ENCODE measurements at places on chromosomes 2 and 18.

DNA sequence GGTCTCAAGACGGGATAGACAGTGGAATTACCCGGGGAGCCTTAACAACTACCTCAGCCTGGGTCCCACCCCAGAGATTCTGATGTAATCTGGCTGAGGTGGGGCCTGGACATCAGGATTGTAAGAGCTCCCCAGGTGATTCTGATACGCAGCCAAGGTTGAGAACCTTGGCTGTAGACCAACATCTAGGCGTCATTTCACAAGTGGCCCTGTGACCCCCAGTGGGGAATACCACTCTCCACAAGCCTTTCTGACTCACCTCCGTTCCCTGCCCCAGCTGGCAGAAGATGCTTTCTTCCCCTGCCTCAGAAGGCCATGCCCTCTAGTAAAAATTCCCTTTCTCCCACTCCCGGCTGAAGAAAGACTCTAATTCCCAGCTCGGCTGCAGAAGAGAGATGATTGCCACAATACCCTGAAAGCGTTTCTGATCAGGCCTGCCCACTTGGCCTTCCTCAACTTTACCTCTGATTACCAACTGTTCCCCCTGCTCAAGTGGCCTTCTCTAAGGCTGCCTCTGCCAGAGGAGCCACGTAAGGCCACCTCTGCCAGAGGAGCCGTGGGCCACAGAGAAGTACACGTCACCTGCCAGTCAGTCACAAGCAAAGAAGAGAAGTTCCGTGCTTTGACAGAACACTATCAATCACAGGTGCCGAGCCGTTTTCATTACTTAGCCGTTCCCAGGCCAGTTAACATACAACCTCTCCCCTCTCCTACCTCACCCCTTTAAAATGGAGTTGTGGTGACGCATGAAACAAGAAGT is 116.8 kb upstream of the PKDCC start:
- DNase-seq, result no peak

DNA sequence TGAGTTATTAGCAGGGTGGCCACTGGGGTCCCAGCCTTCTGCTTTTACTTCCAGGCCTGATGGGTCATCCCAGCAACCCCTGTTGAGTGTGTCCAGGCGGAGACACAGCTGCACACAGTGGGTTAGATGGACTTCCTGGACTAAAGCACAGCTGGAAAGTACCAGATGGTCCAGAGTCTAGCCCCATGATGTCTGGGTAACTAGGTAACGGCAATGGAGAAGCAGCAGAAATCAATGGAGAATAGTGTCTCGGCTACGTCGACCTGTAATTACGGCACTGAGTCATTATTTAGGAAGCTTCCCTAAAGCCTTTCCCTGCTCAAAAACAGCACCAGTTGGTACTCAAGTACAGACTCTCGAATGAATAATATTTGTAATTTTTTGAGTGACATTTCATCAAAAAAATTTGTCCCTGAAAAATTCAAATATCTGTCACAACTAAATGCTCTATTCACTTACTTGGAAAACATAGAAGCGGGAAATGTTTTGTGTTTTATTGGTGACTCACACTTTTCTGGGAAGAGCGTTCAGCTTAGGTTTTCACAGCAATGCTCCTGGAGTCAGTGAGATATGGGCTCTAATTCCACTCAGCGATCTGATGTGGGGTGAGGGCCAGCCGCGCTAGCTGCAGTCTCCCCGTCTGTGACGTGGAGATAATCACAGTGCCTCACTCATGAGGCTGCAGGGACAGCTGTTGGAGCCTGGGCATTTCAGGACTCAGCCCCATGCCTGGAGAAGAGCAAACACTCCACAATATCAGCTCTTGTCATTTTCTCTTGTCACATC is 16.2 kb upstream of the ARL4C start:
- no peak for DNase-seq

DNA sequence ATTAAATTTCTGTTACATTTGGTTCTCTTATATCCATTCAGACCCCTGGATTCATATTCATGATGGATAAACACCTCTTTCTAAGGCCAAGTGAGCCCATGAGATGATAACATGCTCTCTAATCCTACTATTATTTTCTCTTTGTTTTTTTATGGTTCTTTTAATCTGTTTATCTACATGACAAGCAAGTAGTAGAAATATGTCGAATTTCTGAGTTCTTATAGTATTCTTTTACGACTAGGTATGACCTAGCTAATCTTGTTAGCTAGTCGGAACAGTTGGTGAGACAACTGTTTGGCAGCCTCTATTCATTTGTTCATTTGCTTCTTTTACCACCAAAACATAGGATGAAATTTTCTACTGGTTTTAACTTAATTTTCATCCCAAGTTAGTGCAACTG is 98.1 kb upstream of the SCG2 start:
- no peak for DNase-seq

DNA sequence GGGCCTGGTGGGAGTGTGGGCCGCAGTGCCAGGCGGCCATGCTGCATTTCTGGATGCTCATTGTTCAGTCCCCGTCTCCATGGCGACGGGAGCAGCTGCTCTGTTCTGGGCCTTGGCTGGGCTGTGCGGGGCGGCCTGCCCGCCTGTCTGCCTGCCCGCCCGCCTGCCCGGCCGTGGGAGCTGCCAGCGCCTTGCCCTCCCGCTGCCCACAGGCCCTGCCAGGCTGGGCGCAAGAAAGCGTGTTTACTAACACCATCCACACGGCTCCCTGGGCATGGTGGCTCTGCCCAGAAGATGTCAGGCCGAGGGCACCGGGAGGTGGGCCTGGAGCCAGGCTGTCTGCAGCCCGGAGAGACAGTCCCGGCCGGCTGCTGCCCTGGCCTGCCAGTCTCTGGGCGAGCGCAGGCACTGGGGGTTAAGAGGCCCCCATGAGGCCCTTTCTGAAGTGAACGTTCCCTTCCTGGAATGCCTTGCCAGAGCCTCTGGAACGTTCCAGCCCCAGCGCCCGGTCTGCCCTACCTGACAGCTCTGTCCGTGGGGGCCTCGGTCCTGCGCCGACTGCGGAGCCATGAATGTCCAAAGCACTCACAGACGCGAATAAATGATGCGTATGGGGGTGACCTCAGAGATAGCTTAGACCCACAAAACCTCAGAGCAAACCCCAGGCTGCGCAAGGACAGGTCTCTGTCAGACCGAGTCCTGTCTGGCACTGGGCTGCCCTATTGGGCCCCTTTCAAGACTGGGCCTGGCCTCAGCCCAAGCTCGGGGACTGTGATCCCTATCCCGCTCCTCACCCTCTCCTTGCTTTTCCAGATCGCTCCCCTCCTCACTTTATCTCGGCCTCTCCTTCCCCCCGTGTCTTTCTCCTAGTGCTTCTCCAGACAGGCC is 44.3 kb downstream of the MYCN start:
- no peak for DNase-seq

GRCh38 chr2:45812011-45812500 is 160.6 kb downstream of the PRKCE start:
- no peak for DNase-seq

DNA sequence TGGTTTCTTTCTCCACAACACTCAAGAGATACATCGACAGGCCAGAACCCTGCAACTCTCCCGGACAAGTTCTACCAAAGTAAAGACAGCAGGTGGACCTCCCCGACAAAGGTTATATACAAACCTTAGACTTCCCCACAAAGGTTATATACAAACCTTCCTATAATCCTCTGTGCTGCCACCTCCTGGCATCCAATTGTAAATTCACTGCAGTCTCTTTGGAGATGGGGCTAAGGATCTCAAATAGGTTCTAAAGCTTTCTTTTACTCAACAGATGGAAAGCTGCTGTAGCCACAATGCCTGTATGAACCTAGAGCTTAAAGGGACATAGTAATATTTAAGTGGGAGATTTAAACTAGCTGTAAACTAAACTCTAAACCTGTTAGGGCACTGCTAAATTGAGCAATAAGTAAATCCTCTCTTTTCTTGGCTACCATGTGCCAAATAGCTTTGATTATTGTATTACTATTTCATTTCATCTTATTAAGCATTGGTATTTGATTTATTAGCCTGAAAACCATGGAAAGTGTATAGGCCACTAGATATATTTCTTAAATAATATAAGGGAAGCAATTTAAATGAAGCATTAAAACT is 9.8 kb upstream of the MREG start:
- no peak for DNase-seq

DNA sequence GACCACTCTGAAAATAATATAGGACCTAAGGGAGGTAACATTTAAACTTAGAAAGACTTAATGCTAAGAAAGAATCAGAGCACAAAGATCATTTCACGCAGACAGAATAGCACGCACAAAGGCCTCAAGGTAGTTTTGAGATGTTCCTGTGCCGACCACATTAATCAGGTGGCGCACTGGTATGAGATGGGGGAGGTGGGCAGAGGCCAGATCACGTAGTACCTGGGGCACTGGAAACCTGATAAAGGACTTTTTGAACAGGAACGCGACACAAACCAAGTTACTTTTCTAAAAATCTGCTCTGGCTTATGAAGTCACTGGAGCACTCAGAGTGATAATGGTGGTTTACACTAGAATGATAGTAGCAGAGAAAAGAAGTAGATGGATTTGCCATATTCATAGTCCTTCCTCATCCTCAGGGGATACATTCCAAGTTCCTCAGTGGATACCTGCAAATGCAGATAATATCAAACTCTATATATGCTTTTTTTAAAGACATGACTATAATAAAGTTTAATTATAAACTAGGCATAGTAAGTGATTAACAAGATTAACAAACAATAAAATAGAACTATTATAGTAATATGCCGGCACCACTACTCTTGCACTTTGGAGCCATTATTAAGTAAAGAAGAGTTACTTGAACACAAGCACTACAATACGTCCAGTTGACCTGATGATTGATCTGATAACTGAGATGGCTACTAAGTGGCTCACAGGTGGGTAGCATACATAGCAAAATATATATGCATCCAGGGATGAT is 42.6 kb upstream of the CDCA7 start:
- no peak for DNase-seq

DNA sequence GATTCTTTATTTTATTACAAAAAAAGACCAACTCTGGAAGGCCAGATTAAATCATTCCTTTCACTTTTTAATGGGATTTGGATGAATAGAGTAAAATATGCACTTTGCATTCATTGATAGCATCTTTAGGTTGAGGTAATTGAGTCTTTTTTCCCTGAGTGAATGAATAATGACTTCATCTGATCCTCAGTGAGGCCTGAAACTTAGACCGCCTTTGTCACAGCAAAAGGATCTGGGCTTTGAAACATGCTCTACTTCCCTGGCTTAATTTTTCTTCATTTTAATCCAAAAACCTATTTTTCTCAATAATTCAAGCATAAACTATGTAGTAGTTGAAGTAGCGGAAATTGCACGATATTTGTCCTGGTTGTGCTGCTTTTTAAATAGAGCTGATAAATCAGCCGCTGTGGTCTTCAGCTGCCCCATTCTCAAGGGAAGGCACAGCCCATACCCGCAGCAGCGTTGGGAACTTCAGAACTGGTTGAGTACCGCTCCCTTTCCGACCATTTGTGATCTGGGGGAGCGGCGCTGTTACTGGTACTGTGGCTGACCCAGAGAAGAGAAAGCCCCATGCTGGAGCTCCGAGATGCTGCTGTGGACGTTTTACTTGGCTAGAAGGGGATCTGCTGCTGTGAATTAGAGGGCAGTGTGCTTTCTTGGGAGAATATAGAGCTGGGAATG is 145.3 kb upstream of the NFATC1 start:
- no peak for DNase-seq

DNA sequence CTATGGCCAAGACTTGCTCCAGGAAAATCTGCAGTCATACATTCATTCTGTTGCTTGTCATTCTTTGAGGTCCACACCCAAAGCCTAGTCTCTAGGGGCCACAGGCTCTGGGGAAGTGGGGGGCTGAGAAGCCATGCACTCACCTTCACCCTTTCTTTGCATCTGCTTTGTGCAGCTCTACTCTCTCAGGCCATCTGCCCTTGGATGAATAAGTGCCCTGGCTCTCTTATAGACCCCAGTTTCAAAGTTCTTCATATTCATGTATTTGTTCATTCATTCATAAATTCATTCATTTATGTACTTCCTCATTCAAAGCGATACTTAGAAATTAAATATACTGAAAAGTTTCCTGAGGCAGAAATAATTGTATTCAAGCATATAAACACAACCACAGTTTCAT is 130.3 kb upstream of the FAM98A start:
- DNase-seq, result no peak

- no peak for DNase-seq
Observed at GRCh38 chr2:235024191-235024860, 72.5 kb downstream of the SH3BP4 start.

DNA sequence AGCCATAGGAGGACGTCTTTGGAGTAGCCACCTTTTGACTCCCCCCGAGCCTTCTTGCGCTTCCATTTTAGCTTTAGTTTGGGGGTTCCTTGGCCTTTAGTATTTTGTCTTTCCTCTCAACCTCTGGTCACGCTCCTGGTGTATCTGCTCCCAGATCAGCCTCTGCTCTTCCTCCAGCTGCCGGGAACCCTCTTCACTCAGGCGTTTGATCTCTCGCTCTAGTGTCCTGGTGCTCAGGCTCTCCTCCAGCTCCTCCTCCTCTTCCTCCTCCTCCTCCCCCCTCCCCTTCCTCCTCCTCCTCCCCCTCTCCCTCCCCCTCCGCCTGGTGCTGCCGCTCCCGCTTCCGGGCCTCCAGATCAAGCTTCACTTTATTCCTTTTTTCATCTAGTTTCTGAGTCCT is 1082.3 kb upstream of the TMEFF2 start:
- no peak for DNase-seq

DNA sequence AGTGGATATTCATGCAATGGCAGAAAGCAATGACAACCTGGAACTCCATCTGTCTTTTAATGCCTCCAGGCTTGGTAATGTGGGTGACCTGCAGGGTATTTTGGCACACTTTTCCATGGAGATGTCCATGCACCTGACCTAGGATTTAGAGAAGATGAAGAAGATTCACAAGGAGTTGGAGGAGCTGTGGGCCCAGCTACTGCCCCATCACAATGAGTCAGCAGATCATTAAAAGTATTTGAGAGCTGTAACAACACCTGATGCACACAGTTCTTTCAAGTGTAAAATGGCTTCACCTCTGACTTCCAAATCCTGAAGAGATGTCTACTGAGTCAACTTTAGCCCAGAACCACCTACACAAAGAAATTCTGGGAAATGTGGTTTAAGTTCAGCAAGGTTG is 22.1 kb upstream of the OSR1 start:
- no peak for DNase-seq

DNA sequence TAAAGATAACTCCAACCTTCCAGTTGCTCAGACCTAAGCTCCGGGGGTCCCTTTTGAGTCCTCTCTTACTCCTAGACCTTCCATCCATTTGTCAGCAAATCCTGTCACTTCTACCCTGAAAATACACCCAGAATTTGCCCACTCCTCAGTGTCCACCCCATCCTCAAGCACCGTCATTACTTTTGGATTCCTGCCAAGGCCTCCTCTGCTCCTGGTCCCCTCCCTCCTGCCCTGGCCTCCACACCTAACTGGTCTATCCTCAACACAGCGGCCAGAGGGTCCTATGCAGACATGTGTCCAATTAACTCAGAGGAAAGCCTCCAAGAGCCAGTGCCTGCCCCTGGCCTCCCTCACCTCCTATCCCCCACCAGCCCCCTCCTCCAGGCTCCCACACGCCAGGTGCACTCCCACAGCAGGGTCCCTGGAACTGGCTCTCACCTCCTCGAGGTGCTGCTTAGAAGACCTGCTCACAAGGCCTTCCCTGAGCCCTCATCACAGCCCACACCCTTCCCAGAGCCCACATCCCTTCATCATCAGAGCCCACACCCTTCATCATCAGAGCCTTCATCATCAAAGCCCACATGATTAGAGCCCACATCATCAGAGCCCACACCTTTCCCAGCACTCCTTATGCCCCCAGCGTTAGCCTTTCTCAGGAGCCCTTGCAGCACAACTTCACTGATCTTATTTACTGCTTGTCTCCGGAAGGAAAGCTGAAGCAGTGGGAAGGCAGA is 20.4 kb downstream of the FAM178B start:
- DNase-seq, result no peak

GRCh38 chr2:196399722-196400691 is 228.6 kb upstream of the STK17B start:
- no peak for DNase-seq

- no peak for DNase-seq
Observed at GRCh38 chr2:236951830-236952475, 133.7 kb upstream of the COPS8 start.

Data from stimulated activated CD8-positive, alpha-beta memory T cell treated with anti-CD3 and anti-CD28 coated beads, Interleukin-4, amount 100 ng/mL, for 4 hours (primary cell).